Stimulated activated CD4-positive, alpha-beta T cell treated with anti-CD3 and anti-CD28 coated beads, Interleukin-1b, Interleukin-23, amount 100 ng/mL, for 48 hours (primary cell): ENCODE measurements at places on chromosomes 6 and 20.
A peak's percentile ranks its signal among the peaks of the same experiment; 100 is the strongest.

DNA sequence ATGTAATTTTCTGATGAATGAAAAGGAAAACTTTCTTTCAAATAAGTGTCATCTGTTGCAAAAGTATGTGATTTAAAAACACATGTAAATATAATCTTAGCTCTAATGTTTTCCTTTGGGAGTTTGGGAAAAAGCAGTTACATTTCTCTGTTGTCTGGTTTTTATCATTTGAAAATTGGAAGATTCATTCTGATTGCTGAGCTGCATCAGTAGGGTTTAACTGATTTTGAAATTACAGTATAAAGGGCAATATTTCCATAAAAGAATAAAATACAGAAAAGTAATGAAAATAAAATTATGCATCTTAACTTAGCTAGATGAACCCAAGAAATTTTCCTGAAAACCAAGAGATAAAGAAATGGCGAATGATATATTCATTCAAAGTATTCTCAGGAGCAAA, 57.8 kb downstream of the MAP7 start:
- DNase-seq, result no peak

DNA sequence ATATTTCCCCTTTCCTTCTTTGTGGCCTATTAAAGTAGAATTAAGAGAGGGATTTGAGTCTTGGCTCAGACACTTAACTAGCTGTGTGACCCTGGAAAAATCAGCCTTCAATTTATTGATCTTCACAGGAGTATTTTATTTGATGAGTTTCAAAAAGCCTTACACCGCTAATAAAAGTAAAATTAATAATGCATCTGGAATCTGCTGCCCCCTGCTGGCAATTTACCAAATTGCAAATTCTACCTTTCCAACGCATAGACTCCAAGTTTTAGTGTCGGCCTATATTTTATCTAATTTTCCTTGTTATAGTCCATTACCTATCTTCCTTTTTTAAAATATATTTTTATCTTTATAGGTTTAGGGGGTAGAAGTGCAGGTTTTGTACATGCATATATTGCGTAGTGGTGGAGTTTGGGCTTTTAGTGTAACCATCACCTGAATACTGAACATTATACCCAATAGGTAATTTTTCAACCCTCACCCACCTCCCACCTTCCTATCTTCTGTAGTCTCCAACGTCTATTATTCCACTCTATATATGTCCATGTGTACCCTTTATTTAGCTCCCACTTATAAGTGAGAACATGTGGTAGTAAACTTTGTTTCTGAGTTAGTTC, 46.3 kb downstream of the GOPC start:
- peak; percentile 10 for DNase-seq

DNA sequence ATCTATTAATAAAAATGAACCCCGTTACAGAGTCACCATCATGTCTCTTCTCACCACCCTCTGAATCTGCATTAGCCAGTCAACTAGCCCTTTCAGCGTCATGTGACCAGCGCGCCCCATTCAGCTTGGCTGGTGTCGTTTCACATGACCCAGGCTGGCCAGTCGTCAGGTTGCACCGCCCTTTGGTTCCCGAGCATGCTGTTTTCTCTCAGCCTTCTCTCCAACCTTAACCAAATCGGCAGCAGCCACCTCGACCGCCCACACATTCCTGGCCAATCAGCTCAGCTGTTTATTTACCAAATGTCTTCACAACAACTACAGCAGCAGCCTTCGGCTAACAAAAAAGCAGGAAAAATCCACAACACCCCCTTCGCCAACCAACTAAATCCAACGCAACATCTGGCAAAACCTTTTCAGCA, 5.6 kb downstream of the SRSF3 start:
- DNase-seq, result peak; percentile 80

DNA sequence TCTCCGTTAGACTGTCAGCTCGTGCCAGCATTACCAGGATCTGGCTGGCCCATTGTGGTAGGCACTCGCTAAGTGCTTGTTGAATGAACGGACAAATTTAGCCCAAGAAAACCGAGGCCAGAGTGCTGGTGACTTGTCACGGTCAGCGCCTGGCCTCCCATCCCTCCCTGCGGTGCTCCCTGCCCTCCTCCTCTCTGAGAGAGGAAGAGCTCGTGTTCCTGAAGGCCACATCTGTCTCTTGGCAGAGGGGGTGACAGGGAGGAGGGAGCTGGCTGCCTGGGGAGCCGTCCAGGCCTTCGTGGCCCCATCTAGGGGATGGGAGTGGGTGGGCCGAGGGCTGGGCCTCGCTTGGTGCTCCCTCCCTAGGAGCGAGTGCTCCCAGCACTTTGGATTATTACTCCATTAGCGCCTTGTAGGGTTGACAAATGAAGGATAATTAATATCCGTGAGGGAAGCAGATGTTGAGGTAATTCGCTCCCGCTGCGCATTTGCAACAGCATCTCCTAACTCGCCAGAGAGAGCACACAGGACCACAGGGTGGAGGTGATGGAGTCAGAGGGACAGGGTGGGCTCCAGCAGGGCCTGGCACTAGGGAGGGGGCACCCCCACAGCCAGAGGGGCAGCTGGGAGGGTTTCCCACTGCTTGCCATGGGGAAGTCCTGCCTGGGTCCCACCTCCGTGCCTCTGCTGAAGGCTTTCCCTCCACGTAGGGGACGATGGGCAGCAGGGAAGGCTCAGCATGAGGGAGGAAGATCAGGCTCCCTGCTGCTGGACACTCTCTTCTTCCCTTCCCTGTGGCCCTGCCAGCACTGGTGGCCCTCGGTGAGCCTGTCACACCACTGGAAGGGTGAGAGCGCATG, 37.0 kb downstream of the VSTM2L start:
- DNase-seq, result no peak

DNA sequence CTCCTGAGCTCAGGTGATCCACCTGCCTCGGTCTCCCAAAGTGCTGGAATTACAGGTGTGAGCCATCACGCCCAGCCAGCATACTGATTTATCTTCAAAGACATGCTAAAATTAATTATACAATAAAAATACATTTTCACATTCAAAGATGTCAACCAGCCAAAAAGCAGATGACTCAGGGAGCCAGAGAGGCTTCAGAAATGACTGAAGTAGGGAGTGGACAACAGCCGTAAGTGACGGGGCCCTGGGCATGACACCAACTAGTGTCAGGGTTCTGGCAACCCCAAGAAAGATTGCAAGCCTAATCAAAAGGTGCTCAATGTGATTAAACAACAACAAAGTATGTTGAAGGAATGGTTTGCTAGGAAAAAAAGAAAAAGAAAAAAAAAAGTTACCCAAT, 28.4 kb downstream of the GPLD1 start:
- DNase-seq, result no peak

DNA sequence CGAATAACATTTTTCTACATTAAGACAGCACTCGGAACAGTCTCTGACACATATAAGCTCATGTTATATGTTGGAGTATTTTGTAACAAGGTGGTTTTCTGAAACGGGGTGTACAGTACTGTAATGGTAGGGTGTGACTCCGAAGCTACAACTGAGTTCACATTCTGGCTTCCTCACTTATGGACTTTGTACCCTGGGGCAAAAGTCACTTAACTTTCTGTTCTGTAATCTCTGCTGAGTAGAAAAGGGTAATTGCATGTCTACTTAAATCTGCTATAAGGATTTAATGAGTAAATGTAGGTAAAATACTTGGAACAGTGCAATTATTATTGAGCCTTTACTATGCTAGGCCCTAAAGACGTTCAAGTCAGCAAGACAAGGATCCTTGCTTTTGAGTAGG, 4.7 kb upstream of the LTV1 start:
- DNase-seq, result no peak

GRCh38 chr20:20459726-20460125, 91.8 kb downstream of the INSM1 start:
- DNase-seq, result no peak

DNA sequence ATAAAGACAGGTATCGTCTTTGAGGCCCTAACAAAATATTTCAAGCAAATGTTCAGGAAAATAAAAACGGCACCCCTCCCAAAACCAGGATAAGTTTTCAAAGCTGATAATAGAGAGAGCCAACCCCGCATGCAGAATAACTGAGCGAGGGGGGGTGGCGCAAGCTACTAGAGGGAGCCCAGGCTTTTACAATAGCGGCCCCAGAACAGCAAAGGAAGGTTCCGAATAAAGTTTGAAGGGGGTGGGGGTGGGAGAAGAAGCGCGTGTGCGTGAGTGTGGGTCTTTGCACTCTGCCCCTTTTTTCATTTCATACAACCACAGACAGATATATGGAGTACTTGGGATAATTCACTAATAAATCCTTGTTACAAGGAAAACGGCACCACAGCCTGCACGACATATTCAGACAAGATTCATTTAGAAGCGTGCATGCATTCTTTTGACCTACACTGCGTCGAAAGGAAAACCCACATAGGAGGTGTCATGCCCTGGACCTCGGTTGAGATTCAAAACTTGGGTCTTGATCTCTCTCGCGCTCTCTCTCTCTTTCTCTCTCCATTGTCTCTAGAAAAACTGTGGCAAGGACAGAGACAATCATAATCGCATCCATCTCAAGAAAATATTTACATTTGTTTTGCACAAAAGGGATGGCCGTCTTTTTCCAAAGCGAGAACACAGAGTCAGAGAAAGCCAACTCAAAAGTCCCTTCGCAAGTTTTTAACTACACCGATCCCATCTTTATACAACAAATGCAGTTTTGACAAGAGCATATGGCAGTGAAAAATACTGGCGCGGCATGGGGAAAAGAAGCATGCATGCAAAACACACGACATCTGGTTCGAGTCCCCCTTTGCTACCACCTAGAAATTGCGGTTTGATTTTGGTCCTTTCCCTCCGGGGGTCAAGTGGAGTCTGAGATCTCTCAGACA, 1.6 kb downstream of the OLIG3 start:
- no peak for DNase-seq

GRCh38 chr20:1214838-1215261, 11.0 kb upstream of the RAD21L1 start:
- no peak for DNase-seq

DNA sequence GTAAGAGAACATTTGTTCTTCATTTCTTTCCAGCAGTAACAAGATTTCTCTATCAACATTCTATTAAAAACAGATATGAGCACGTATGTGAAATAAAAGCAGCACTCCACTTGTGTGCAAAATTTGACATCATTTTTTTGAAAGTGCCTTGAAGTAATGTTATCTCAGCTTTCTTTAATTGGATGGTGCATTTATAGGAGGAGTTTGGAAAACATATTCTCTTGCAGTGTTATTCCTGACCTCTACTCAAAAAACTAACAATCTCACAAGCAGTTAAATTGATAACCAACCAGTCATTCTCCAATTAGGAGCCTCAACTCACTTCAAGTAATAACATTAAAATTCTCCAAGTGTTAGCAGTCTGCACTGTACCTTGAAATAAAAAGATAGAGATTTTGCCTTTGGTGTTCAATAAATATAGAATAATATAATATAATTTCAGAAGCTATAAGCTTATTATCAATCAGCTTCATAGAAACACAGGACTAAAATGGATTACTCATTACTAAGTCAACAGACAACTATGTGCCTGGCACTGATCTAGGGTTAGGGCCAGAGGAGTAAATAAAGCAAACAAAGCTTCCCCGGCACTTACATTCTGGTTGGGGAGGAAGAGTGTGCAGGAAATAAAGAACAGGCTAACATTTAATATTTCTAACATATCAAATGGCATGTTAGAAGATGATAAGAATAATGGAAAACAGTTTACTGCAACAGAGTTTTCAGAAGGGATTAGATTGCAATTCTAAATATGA, 149.0 kb upstream of the SGK1 start:
- DNase-seq, result no peak

GRCh38 chr6:15420959-15421438, 175.1 kb downstream of the JARID2 start:
- DNase-seq, result no peak

- DNase-seq, result no peak
Observed at GRCh38 chr6:12806796-12807195, 90.2 kb downstream of the PHACTR1 start.

DNA sequence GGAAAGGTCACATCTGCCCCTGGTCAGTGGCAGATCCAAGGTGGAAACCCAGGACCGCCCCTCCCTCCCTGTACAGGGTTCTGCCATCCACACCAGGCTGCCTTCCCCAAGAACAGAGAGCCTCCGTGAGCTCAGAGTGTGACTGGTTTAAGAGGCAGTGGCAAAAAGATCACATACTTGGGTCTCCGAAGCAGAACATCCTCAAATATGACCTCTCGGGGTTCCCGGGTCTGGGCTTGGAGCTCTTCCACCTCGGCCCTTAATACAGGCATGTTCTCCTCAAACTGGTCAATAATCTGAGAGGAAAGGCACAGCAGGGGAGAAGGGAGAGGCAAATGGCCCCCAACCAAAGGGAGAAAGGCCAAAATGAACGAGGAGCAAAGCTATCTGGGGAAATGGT, 14.8 kb downstream of the C20orf96 start:
- no peak for DNase-seq

DNA sequence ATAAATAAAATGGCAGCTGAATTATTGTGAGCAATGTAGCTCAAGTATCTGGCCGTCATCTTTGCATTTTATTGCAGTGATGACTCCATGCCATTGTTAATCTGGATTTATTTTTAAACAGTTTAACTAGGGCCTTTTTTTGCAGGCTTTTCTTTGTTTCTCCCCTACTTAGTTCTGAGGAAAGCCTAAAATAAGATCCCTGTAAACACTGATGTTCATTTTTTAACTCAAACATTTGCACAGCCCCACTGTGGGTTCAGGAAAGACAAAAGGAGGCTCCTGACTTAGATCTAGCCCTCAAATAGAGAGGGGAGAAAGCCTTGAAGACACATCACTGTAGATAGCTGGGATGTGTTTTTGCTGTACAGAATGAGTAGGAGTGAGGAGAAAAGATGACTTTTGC, 69.2 kb downstream of the PLEKHG1 start:
- no peak for DNase-seq

DNA sequence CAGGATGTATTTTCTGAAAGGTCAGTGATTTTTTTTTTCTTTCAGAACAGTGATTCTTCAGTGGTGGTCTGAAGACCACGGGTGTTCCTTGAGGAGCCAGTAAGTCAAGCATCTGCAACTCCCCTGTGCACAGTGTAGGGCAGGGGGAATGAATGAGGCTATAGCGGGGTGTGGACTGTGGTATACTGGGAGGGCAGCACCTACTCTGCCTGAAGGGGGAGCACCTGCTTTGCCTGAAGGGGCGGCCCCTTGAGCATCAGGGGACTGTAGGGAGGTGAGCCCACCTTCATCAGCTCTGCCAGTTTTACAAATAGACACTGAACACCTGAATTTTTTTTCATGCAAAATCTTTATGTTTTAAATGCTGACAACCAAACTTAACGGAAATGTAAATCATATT, 77.5 kb upstream of the RIPOR2 start:
- no peak for DNase-seq

- DNase-seq, result no peak
Observed at GRCh38 chr20:53711333-53712211, 117.9 kb upstream of the ZNF217 start.

DNA sequence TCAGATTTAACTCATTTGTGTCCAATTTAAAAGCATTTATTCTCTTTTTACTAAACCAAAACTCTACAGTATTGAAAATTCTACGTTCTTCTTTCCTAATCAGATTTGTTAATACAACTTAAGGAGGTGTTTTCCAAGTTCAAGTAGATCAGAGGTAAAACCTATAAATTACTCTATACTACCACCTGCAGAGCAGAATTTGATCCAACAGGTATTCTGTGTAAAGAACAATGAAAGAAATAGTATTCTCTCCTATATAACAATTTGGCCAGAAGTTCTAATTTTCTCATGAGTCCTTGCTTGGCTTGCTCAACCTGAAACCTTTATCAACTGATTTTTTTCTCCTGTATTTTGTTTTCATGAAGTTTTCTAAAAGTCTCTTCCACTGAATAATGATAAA, 28.5 kb upstream of the DST start:
- DNase-seq, result no peak
